ENCODE measurements at places on chromosomes 5 and 9.

DNA sequence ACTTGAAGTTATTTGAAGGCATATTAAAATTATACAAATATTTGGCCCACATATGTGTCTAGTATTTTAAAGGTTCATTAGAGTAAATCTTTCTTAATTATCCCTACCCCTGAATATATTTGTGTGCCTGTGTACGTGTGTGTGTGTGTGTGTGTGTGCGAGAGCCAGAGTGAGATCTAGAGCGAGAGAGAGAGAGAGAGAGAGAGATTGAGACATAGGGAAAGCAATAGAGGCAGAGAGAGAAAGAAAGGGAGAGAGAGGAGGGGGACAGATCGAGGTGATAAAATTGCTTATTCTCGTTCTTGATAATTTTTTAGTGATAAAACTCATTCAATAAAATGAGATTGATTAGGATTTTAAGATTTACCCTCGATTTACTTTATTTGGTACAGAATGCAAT is 47.4 kb downstream of the ADAMTS19 start:
- no peak for DNase-seq

- no peak for DNase-seq
Measured at GRCh38 chr5:168826246-168826725, 247.1 kb upstream of the PANK3 start.

GRCh38 chr9:127444283-127444920 is 6.8 kb downstream of the RPL12 start:
- no peak for DNase-seq

GRCh38 chr9:82149501-82149946 is 161.0 kb downstream of the SPATA31D1 start:
- DNase-seq, result no peak

- DNase-seq, result no peak
Measured at GRCh38 chr9:133888048-133888808, 103.9 kb downstream of the VAV2 start.

- DNase-seq, result no peak
Measured at GRCh38 chr5:35129921-35130485, 82.3 kb upstream of the AGXT2 start.

GRCh38 chr5:59143926-59144333 is 561.1 kb downstream of the RAB3C start:
- no peak for DNase-seq

DNA sequence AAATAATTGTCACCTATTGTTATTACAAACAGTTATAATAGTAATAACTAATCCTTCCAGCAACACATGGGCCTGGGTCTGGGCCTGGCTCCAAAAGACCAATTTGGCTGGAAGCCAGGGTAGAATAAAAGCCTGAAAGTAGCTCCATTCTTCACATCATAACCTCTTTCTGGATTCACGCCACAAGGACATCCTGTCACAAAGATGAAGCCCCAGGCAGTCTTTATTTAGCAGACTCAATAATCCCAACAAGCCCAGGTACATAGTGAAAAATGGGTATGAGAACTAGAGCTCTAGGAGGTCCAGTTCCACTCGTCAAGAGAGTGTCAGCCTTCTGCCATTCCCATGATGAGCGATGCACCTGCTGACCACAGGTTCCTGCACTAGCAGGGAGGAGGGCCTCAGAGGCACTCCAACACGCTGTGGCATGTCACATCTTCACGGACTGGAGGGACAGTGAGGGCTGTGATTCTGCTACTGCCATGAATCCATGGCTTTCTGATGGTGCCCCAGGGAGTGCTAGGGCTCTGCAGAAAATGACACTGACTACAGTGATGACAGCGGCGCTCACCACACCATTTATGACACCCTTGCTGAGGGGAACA is 124.9 kb downstream of the SPOCK1 start:
- DNase-seq, result no peak

- no peak for DNase-seq
Measured at GRCh38 chr5:115941051-115941675, 21.1 kb upstream of the LVRN start.

GRCh38 chr5:90529939-90530677 is 724 bp upstream of the LYSMD3 start:
- peak; percentile 72 for DNase-seq

DNA sequence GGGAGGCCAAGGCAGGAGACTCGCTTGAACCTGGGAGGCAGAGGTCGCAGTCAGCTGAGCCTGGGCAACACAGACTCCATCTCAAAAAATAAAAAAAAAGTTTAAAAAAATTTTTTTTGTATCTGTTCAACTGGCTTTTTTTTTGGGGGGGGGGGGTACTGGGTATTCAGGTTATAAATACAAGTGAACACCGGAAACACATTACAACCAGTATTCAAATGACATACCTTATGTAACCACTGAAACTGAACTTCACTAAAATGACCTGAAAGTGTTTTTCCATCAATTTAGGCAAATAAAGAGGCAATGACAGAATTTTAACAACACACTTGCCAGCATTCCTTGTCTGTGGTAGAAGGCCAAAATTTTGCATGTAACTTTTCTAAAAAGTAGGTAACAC is 33.5 kb downstream of the STRBP start:
- no peak for DNase-seq

DNA sequence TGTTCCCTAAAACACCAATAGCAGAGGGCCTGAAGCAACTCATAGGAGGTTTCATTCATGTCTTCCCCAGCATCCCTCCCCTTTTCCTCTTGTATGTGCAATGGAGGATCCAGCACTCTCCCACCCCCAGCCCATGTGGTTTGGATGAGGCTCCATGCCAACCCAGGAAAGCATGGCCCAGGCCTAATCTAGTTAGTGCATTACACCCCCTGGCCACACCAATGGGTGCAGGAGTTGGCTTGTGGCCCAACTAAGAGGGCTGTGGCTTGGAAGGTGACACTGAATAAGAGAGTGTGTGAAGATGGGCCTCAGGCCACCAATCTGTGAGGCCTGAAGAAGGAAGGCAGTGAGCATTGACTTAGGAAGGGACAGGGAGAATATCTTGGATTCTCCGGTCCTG is 70.8 kb upstream of the SMIM23 start:
- DNase-seq, result peak; percentile 32

DNA sequence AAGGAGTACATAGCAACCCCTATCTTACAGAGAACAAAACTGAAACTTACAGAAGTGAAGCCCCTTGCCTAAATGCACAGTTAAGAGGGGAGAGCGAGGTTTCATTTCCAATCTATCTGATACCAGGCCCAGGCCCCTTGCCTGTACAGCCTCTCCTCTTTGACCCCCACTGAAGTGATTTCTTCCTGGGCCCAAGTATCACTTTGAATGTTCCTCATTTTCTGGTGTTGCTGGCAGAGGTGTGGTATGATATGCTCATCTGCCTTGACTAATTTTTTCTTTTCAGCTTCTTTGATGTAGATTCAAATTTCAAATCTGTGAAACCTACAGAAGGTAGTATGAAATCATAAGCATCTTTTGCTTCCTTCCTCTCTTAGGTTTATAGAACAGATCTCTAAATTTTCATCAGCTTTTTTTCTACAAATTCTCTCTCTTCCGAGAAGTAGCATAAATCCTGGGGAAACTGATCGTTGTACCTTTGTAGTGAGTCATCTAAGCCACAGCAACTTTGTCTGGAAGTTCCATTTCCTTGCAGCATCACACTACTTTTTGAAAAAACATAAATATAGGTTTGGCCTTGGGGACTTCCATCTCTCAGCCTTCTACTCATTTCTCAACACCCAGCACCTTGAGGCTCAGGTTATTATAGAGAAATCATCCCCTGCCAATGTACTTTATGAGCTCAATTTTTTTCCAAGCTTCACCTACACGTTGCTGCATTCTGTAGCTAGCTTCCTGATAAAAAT is 402.4 kb upstream of the PTGER4 start:
- DNase-seq, result no peak

- no peak for DNase-seq
Measured at GRCh38 chr5:174729075-174729680, 4.8 kb downstream of the MSX2 start.

- DNase-seq, result no peak
Measured at GRCh38 chr9:98225015-98225442, 30.4 kb downstream of the TBC1D2 start.

DNA sequence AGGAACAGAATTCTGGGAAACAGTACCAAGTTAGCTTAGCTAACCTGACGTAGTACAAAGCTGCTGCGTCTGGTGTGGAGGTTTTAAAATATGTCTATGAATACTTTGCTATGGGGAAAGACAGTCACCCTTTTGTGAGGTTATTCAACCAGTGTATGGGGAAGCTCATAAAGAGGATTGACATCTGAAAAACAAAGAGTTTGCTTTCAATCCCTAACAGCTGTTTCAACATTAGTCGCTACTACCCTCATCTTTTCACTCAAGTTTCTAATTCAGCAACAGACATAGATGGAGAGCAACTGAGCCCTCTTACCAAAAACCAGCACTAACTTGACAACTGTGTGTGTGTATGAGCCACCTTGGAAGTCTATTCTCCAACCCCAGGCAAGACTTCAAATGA is 7.8 kb upstream of the MSANTD3 start:
- no peak for DNase-seq

DNA sequence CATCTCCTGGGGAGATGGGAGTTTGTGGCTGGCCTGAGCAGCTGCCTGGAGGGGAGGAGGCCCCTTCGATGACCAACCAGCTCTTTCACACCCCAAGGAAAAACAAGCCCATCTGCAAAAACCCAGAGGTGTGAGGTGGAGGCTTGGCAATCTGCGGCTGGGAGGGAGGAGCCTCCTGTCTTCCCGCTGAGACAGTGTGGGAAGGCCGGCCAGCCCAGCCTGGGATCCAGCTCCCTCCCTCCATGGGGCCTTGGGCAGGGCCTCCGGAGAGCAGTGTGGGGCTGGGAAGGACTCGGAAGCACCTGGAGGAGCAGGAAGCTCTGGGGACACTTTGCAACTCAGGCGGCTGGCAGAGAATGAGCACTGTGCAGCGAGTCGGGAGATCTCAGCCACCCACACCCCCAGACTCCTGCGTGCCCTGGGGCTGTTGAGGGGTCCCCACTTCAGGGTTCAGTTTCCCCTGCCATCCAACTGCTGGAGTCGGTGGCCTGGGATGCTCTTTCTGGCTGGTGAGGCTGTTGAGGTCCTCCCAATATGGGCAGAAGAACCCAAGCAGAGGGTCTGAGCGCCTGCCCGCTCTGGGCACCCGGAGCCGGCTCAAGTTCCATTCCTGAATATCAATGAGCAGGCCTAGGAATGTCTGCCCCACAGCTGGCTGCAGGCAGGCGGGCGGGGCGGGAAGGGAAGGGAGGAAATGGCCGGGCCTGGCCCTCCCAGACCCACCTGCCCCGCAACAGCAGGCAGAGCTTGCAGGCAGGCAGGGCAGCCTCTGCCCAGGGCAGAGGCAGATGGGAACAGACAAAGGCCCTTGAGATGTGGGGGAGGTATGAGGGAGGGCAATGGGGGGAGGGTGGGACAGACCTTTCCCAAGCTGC is 101.1 kb downstream of the FGF18 start:
- peak; percentile 79 for DNase-seq

GRCh38 chr5:95841914-95842812 is 19.6 kb upstream of the GLRX start:
- DNase-seq, result no peak

DNA sequence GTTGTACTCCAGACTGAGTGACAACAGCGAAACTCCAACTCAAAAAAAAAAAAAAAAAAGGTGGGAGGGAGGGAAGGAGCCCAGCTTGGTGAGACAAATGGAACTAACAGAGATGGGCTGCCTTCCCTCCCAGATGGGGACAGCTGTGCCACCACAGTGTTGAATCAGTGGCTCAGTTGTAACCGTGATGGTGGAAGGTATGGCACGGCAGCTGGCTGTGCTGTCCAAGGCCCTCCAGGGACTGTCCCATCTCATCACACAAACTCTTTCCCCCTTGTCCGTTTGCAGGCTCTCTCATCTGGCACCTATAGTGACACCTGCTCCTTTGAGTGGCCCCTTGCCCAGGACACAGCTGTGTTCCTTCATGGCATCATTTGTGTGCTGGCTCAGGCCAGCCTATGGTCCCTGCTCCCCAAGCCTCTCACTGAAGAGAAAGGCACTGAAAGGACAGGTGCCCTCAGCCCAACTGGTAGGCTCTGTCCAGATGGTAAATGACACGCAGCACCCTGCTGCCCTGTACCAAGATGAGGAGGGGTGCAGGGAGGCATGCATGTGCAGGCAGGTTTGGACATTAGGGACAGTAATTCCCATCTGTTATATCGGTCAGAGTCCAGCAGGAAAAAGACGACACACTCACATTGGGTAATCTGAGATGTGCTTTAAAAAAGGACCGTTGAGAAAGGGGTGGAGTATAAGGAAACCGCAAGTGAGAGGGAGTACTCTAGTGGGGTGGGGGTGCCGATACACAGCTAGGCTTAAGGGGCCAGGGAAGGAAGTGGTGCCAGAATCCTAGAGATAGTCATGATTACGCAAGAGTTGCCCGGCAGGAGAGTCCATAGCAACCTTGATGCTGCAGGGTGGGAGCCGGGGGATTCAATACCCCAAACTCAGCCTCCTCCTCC is 4.3 kb downstream of the SMIM33 start:
- no peak for DNase-seq

- DNase-seq, result no peak
Measured at GRCh38 chr9:98732091-98732490, 23.4 kb upstream of the GABBR2 start.

- no peak for DNase-seq
Measured at GRCh38 chr9:93295456-93296076, 111.6 kb downstream of the WNK2 start.

- no peak for DNase-seq
Measured at GRCh38 chr9:133597316-133597957, 11.8 kb downstream of the FAM163B start.

DNA sequence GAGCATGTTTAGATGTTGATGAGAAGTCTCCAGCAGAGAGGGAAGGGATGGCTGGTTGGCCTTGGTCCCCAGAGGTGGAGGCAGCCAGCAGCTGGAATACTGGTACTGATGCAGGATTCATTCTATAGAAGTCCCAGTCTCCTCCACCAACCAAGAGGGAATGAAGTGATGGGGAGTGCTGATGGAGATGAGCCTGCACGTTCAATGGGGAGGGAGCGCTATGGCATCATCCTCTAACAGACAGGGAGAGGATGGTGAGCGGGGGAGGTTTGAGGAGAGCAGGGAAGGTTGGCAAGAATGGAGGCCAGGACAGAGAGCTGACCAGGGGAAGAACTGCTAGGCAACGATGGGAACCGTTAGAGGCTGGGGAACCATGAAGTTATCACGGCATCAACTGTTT is 159.8 kb upstream of the MVB12B start:
- DNase-seq, result no peak

GRCh38 chr9:16335788-16336580 is 534.5 kb downstream of the BNC2 start:
- DNase-seq, result no peak

DNA sequence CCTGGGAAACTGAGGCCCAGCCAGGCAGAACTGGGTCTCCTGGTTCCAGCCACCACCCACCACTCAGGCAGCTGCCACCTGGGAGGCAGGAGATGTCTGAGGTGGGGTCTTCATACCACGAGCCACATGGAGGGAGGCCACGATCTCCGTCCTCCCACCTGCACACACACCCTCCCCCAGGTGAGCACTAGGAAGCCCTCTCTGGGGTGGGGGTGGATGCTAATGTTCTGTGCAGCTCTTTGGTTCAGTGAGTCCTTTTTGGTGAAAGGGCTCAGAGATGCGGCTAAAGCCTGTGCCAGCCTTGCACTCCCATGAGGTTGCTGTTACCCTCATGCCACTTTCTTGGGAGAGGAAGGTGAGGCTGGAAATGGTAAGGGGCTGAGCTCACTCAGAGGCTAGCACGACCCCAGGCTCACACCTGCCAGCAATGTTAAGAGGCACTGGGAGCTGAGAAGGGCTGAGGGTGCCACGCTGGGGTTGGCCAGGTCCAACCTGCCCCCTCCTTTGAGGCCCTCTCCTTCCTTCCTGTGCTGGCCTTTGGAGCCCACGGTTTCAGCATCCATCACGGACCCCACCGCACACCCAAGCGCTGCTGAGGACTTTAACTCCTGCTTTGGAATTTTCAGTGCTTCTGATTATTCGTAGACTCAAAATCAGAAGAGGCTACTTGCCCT is 26.6 kb upstream of the OBP2B start:
- peak; percentile 23 for DNase-seq

Data from ecto neural progenitor cell (in vitro differentiated cells).